ENCODE measurements at places on chromosomes 16 and 17. TPM values are rescaled to one million over a fixed set of nuclear protein-coding genes. Genes with fewer than 3 reads are reported as not detected.
A peak's percentile ranks its signal among the peaks of the same experiment; 100 is the strongest.

The VMO1 gene
- total RNA-seq = 0.50 TPM

The SDK2 gene
- 3.7 TPM for total RNA-seq

The STH gene
- total RNA-seq = not detected

The C1QBP gene
- 166 TPM for total RNA-seq

The CNTNAP4 gene
- total RNA-seq = not detected

The ST3GAL2 gene
- 23.6 TPM for total RNA-seq

The CACNG5 gene
- not detected for total RNA-seq

The ALOX12 gene
- total RNA-seq = not detected

The SLC13A2 gene
- total RNA-seq = not detected

The ENKD1 gene
- 6.2 TPM for total RNA-seq

The SLC38A7 gene
- total RNA-seq = 10.4 TPM

DNA sequence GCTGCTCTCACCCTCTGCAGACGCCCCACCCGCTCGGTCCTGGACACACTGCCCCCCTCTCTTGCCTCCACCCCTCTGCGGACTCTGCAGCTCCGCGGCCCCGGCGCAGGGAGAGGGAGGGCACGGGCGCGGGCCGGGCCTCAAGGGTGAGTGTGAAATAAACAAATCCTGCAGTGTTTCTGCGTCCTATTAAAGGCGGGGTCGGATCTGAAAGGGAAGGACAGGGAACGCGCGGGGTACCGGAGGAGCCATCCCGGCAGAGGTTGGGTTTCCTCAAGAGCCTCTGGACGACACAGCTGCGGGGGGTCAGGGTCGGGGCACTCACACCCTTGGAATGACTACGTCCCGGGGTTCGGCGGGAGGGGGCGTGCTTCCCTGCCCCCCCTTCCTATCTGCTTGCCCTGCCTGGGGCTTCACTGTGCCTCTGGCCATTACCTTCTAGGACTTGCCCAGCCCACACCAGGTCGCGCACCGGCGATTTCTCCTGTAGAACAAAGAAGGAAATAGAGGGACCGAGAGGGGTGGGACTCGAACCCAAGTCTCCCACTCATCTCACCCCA lies 466 bp upstream of the HSF4 start:
- no peak for DNase-seq

- peak; percentile 61 for DNase-seq
Observed at GRCh38 chr17:60971515-60972369, 294.1 kb downstream of the BCAS3 start.

GRCh38 chr16:17556276-17557052 lies 85.7 kb upstream of the XYLT1 start:
- no peak for DNase-seq

GRCh38 chr16:7363422-7364417 lies 31.1 kb downstream of the RBFOX1 start:
- no peak for DNase-seq

DNA sequence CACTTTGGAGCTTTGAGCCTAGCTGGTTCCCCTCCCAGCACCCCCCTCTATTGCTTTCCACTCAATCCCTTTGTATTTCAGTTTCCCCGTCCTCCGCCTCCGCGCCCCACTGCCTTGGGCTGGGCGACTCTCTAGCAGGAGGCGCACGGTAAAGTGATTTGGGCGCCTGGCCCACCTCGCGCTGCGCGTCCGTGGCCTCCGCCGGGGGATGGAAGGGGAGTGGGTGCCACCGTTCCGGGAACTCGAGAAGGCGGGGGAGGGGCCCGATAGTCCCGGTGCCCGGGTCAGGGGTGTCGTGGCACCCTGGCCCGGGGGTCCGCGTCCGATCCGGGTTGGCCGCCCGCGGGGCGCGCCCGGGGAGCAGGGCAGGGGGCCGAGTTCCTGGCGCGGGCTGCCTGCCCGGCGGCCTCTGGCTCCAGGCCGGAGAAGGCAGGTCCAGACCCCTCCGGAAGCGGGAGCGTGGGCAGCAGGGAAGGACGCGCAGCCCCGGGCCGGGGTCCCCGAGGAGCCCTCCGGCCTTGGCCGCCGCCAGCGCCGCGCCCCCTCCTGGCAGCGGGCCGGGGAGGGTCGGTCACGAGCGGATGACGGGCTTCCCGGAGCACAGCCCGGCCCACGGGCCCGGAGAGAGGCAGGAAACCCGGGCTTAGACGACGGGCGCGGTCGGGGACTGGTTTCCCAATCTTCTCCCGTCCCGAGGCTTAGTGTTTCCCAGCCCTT lies 15.8 kb downstream of the MEOX1 start:
- no peak for DNase-seq

DNA sequence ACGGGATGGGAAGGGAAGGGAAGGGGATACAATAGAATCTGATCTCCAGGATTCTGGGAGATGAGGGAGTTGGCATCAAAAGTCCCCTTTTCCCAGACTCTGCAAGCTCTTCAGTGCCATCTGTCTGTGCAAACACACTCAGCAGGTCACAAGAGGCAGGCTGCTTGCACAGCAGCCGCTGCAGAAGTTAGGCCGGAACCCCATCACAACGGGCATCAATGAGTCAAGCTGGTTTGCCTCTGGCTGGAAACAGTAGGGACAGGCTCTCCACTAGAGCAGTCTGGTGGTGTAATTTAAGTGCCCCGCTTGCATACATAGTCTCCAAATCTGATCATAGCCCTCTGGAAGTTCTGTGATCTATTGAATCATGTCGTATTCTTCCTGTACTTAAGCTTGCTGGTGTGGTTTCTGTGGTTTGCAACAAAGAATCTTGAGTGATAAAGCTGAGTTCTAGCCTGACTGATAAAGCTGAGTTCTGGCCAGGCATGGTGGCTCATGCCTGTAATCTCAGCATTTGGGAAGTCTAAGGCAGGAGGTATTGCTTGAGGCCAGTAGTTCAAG lies 33.7 kb upstream of the KDM8 start:
- DNase-seq = peak; percentile 87

- DNase-seq = no peak
Observed at GRCh38 chr17:63423963-63424362, 22.1 kb downstream of the CYB561 start.

GRCh38 chr16:60091529-60091928 lies 1357.4 kb upstream of the GOT2 start:
- no peak for DNase-seq

GRCh38 chr16:4532238-4532637 lies 6.3 kb downstream of the CDIP1 start:
- DNase-seq = no peak

DNA sequence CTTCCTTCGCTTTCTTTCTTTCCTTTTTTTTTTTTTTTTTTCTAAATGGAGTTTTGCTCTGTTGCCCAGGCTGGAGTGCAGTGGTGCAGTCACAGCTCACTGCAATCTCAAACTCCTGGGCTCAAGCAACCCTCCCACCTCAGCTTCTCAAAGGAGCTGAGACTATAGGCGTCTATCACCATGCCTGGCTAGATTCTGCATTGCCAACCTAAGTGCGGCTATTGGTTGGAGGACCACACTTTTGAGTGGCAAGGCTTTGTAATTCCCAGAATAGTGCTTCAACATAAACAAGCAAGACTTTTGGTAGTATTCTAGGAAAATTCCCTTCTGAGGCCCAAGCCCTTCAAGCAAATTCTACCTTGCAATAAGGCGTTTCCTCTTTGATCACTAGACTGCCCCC lies 107.8 kb downstream of the YPEL2 start:
- no peak for DNase-seq

GRCh38 chr17:13182854-13183253 lies 165.0 kb upstream of the ELAC2 start:
- DNase-seq = no peak

DNA sequence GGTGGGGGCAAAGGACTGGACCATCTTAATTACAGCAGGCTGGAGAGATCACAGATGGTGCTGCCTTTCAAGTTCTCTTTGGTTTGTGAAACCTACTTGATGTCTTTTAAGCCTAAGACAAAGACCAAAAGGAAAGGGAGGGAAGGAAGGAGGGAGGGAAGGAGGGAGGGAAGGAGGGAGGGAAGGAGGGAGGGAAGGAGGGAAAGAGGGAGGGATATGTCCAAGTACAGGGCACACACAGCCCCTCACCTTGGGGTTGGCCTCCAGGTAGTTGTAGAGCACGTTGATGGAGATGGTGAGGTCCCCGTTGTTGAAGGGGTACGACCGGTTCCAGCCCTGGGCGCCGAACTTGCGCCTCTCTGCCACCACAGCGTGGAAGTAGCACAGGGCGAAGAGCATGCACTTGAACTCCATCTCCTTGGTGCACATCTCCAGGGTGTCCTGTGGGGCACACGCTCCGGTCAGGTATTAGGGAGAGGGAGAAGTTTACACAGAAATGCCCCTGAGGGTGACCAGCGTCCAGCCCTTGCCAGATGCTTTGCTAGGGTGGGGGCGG lies 55.4 kb downstream of the PGS1 start:
- no peak for DNase-seq

DNA sequence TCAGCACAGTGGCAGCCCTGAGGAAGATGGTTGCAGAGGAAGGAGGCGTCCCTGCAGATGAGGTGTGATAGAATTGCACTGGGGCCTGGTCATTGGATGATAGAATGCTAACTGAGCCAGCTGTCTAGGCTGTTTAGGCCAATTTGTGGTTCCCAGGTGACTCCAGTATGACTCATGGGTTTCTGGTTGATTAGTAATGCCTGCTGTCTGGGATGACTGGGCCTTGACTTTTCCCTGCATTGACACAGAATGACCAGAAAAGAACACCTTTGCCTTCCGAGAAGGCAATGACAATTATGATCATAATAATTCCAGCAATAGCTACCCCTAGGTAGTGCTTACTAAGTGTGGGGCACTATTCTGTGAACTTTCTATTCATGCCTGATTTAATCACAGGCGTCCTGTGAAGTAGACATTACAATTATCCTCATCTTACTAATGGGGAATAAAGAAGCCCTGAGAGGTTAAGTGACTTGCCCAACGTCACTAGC lies 31.5 kb downstream of the USP43 start:
- peak; percentile 40 for DNase-seq

- peak; percentile 38 for DNase-seq
Observed at GRCh38 chr17:58252141-58252540, 13.8 kb downstream of the LPO start.

- DNase-seq = no peak
Observed at GRCh38 chr17:50815400-50815799, 20.0 kb upstream of the WFIKKN2 start.

GRCh38 chr16:5041600-5042133 lies 7.9 kb upstream of the NAGPA start:
- no peak for DNase-seq

DNA sequence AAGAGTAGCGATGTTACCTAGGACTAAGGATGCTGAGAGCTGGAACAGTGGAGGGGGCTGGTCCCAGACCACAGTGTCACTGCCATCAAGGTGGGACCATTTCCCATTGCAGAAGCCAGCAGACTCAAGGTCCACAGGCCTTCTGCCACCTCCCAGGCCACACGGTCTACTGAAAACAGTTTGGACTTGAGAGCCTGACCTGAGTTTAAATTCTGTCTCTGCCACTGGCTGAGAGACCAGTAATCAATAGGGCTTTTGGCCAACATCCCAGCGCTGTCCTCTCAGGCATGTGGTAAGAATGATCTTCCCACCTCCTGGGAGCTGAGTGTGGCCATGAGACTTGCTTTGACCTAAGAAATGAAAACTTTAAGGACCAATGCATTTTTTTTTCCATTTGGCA lies 331.4 kb upstream of the CDH5 start:
- no peak for DNase-seq

- no peak for DNase-seq
Observed at GRCh38 chr16:19694989-19695388, 23.0 kb downstream of the KNOP1 start.

- peak; percentile 71 for DNase-seq
Observed at GRCh38 chr17:77449908-77450741, 309.4 kb downstream of the SEC14L1 start.

- no peak for DNase-seq
Observed at GRCh38 chr17:2435181-2435741, 34.4 kb upstream of the MNT start.

DNA sequence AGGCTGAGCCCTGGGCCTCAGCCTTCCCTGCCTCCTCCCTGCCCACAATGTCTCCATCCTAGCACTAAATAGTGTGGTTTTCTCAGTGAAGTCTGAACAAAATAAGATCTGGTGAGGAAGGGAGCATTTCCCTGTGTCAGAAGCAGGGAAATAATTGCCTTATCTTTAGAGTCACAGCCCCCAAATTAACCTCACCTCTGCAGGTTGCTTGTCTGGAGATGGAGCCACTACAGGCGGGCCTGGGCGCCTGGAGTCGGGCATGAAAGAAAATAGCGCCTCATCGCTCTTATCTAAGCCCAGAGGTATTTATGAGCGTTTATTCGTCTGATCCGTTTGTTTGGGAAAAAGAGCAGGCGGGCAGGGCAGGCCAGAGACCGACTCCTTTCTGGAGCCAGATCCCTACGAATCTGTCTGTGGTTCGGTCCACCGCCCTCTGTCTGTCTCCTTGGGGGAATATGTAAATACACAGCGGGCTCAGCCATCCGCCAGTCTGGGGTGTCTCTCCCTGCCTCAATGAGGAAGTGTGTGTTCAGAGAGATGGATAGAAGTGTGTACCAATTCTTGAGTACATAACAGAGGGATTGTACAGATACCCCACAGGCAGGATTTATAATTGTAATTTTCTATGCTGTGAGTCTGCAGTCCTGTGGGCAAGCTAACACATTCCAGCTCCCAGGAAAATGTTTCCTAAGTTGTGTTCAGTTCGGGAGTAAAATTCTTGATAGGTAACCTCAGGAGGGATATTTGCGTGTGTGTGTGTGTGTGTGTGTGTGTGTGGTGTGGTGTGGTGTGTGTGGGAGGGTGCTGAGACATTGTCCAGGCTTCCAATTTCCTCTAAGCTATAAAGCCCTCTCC lies 4.3 kb downstream of the HOXB6 start:
- DNase-seq = no peak

- DNase-seq = no peak
Observed at GRCh38 chr17:19579192-19579761, 45.6 kb downstream of the SLC47A1 start.

DNA sequence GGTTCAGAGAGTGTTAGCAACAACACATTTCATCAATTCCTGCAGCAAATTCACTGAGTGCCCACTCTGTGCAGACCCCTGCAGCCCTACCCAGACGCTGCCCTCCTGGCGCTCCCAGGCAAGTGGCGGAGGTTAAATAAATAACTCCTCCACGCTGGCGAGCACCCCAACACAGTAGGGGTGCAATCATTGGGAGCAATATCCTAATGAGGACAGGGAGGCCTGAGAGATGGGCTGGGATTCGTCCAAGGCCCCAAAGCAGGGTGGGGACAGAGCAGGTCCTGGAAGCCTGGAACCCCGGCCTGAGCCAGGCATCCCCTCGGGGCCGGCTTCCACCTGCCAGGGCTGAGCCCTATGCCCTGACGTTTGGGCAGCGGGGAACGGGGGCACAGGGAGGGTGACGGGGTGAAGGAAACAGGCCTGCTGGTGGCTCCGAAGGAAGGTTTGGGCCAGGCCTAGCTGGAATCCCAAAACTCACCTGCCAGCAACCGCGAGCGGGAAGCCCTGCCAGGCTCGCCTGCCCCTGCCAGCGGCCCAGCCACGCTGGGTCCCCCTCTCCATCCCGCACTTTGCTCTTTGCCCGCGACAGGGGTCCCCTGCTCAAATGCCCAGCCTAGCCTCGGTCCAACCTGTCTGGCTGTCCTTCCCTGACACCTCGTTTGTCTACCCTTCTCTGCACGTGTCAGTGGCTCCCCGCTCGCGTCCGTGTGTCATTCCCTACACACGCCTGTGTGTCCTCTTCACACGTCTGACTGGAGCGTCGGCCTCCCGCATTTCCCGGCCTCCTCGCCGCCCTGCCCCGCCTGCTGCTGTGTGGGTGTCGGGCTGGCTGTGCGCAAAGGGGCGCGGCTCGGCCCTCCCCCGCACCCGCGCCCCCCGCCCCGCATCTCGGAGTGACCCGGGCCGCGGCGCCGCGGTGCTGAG lies 721 bp upstream of the BEAN1 start:
- DNase-seq = no peak

Data from activated CD8-positive, alpha-beta memory T cell treated with anti-CD3 and anti-CD28 coated beads, Interleukin-2, amount 10 ng/mL, durations not matched to agents 7 days and 5 days (primary cell).